ENCODE measurements at places on chromosomes 2 and 18.

DNA sequence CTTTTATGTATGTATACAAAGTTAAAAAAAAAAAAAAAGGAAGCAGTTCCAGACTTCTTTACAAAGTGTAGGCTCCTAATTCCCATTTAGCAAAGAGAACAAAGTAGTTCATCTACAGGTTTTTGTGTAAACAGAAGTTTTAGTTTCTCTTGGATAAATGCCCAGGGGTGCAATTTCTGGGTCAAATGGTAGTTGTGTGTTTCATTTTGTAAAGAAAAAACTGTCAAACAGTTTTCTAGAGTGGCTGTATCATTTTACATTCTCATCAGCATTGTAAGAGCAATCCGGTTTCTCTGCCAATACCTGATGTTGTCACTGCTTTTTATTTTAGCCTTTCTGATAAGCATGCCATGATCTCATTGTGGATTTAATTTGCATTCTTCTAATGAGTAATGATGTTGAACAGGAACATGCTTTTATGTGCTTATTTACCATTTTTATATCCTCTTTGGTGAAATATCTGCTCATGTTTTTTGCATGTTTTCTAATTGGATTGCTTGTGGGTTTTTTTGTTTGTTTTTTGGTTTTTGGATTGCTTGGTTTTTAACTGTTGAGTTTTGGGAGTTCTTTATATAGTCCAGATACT is 16.6 kb upstream of the PSME4 start:
- DNase-seq: no peak

GRCh38 chr2:228675646-228676045 is 494.2 kb upstream of the SPHKAP start:
- DNase-seq: no peak

DNA sequence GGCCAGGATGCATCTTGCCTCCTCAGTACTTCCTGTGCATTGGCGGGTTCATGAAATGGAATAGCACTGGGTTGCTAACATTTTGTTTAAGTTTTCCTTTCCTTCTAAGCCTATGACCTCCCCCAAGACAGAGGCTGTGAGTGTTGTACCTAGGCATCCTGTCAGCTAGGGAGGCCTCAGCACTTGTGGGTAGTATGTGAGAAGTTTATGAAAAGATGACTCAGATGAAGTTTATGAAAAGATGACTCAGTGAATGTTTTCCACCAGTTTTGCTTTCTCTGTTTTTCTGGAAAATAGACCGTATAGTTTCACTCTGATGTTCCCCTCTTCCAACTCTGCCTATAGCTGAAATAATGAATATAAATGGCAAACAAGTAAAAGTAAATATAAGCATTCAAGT is 412.9 kb downstream of the TMEM182 start:
- no peak for DNase-seq

DNA sequence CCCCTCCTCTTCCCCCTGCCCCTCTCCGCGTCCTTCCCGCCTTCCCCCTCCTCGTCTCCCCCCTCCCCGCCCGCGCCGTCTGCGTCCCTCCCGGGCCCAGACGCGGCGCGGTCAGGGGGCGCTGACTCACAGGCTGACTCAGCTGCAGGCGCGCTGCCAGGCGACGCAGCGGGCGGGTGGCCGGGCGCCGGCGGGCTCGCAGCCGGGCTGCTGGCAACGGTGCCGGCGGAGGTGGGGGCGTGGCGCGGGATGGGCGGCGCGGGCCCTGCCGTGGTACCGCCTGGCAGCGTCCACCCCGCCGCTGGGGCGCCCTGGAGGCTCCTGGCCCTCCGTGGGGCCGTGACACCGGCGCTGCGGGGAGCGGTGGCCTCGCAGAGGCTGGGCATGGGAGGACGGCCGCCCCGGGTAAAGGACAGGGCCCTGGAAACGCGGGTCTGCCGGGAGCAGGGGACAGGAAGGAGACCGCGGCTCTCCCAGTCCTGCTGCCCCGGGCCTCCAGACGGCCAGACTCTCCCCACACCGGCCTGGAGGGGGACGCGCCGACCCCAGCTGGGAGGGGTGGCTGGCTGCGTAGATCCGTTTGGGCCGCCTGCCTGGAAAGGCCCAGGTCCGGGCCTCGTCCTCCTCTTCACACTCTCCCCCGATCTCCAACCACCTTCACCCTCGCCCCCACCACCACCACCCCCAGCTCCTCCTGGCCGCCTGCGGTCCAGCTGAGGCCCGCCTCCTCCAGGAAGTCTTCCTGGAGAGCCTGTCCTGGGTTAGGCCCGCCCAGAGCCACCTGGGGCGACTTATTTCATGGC is 10.0 kb upstream of the PROC start:
- peak; percentile 57 for DNase-seq

DNA sequence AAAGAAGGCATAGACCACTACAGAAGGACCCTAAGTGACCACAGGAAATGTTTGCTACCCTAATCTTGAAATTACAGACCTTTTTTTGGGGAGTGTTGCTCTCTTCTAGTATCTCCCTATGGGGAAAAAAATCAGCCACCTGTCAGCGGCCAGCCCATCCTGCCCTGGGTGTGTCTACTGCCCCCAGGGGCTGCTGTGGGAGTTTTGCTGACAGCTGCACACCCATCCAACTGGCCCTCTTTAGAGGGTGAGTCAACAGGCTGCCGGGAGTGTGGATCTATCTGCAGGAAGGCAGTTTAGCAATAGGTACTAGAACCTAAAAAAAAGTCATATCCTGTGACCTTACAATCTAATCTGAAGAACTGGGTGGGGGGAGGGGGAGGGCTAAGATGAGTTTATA is 796 bp upstream of the DYSF start:
- DNase-seq: peak; percentile 10

DNA sequence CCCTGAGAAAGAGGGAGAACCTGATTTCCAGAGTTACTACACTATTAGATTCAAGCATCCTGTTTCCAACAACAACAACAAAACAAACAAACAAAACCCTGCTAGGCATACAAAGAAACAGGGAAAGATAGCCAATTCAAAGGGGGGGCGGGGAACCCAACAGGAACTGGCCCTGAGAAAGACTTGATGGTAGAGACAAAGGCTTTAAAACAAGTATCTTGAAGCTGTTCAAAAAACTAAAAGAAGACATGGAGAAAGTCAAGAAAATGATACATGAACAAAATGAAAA is 147.1 kb downstream of the THADA start:
- no peak for DNase-seq

DNA sequence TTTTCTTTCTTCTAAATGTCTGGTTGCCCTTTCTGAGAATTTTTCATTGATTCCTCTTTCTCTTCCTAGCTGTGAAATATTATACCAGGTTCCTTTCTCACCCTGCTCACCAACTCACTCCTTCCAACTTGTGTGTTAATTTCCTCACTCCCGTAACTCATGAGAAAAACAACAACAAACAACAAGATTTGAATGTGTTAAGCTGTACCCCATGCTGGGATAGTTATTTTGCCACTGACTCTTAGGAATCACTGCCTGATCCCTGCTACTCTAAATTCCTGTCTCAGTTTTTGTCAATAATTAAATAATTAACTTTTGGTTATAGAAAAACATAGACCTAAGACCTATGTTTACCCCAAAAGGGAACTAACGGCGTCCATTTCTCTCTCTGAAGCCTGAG is 242.7 kb downstream of the DPP10 start:
- no peak for DNase-seq
